ENCODE measurements at places on chromosomes 2 and 18.

GRCh38 chr2:38793511-38793910 lies 15.5 kb downstream of the GEMIN6 start:
- no peak for DNase-seq

DNA sequence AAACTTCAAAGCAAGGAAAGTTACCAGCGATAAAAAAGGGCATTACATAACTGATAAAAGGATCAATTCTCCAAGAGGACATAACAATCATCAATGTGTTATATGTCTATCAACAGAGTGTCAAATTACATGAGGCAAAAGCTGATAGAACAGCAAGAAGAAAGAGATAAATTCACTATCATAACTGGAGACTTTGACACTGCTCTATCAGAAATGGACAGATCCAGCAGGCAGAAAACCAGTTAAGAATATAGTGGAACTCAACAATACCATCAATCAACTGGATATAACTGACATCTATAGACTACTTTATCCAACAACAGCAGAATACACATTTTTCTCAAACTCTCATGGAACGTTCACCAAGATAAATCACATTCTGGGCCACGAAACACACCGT lies 65.0 kb downstream of the ROCK2 start:
- no peak for DNase-seq

DNA sequence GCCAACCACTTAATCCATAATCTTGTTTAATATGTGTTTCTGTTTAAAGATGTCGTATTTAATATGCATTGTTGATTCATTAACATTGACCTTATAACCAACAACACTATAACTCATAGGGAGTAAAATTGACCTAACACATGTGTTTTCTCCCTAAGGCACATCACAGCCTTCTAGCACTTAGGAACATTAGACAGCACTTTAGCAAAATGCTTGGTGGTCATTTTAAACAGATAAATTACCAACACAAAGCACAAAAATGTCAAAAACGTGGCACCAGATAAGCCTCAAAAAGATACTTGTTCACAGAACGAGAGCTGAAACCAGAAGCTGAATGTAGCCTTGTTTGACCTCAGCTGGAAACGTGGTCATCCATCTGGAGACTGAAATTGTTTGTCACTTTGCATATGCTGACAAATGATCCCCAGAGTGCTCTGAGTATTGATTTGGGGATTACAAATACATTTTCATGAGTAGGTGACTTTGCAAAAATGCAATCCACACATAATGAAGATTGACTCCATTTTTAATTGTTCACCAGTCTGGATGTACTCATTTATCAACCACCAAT lies 139.2 kb downstream of the CCDC102B start:
- DNase-seq: no peak

DNA sequence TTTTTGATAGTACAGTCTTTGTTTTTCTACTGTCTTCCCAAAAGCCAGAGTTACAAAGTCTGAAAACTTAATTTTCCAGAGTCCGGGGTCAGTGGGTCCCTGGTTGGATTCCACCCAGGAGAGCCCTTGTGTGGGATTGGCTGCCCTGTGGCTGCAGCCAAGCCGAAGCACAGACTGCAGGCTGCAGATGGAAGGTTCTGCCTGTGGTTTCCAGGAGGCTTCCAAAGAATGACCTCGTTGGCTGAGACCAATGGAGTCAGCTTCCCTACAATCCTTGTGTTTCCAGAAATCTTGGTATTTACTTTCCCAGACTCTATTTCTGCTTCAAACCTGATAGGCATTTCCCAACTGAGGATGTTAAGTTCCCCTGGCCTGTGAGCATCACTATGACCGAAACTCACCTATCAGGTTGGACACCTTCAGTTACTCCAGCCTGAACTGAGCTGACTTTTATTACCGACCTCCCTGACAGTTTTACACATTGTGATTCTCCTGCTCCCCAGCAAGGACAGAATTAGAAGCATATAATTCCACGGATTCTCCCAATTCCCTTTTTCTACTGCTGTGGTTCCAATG lies 117.5 kb upstream of the CCDC68 start:
- DNase-seq: no peak

DNA sequence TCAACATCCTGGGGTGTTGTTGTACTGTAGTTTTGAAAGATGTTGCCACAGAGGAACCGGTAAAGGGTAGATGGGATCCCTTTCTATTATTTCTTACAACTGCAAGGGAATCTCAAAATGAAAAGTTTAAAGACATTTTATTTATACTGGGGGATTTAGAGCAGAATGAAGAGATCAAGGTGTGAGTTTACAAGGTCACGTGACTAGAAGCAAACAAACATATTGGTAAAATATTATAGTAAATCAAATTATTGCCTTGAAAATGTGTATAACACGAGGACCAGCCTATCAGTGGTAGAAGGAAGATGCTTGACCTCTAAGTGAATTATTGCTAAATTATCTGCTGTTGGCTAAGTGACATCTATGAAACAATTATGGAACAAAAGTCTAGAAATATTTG lies 97.2 kb downstream of the SMIM21 start:
- DNase-seq: no peak

Measured in activated CD4-positive, alpha-beta T cell treated with anti-CD3 and anti-CD28 coated beads, Interleukin-2, amount 50 U/mL, for 48 hours (primary cell).